ENCODE measurements at places on chromosomes 6 and 20.
A peak's percentile ranks its signal among the peaks of the same experiment; 100 is the strongest.

DNA sequence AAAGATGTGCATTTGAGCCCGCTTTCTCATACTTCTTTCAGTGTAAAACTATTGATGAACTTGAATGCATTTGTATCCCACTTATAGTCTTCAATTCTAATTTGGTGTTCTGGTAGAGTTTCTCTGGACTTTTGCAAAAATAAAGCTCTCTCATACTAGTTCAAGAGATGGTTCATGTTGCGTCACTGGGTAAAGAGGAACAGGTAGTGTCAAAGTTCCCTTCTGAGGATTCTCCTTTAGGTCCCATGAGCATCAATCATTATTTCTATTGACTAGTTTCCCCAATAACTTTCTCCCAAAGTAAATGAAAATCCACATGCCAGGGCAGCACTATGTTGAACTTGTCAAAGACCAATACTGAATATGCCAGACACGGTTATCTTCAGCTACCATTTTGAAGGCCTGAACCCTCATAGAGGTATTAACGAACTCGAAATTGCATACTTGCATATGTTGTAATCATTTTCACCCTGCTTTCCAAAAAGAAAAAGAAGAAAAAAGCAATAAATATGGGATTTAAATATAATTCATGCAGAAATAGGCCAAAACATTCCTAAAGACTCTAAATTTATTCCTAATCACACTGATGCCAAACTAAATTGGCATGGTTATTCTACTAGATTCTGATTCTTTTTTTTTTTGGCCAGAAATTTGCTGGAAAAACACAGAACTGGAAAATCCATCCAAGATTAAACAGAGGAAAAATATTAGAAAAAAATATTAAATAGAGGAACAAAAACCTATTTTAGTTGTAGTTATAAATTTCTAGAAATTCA is 84.5 kb downstream of the SGK1 start:
- DNase-seq = no peak

- no peak for DNase-seq
Observed at GRCh38 chr6:69294862-69295261, 501.9 kb downstream of the LMBRD1 start.

DNA sequence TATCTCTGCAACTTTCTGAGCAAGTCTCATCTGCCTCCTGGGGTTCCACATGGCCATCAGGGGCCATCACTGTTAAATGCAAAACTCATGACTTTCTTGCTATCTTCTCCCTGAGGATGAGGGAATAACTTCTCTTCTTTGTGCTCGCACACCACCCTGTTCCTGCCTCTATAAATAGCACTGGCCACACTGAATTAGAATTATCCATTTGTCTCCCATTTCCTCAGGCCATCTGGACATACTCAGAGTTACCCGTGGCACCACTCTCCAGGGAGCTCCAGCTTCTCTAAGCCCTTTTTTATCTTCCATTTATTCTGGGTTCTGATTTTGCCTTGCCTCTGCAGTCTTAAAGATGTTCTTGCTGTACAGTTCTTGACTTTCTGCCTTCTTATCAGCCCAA is 72.8 kb upstream of the ECI2 start:
- DNase-seq = no peak

- no peak for DNase-seq
Observed at GRCh38 chr6:135008072-135008940, 46.3 kb downstream of the HBS1L start.

- no peak for DNase-seq
Observed at GRCh38 chr6:53547166-53547810, 2.4 kb upstream of the GCLC start.

DNA sequence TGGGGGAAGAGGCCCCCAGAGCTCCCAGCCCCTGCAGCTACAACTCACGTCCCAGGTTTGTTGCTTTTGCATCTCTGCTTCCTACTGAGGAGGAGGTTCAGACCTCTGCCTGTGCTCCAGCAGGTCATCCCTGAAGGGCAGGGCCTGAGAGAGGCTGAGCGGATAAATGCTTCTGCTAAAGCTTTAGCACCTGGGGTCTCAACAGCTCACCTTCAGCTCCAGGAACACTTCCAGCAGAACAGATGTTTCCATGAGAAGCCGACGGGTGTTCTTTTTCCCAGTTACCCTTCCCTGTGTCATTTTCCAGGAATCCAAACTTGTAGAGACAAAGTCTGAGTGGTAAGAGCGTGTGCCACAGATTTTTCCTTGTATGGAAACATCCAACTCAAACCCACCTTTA is 208.8 kb downstream of the TBC1D7 start:
- DNase-seq = no peak

DNA sequence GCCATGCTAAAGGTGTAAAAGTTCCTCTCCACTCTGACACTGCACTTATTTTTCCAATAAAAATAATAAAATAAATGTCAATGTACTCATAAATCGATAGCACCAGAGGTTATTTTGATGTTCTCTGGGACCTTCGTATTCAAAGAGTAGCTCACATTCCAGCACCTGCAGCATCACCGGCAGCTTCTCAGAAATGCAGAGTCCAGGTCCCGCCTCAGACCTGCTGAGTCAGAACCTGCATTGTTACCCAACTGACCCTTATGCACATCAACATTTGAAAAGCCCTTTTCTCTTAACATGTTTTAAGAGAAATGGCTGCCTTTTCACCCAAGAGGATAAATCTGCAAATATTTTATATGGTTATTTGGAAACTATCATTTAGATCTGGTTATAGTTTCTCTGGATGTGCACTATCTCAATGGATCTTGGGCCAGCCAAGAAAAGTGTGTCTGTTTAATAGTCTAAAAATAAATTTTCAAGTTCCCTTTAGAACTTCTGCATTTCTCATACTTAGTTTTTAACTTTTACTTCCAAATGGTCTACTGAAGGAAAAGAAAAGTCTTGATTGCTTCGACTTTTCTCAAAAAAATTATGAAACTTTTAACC is 216.2 kb upstream of the PRDM1 start:
- no peak for DNase-seq

DNA sequence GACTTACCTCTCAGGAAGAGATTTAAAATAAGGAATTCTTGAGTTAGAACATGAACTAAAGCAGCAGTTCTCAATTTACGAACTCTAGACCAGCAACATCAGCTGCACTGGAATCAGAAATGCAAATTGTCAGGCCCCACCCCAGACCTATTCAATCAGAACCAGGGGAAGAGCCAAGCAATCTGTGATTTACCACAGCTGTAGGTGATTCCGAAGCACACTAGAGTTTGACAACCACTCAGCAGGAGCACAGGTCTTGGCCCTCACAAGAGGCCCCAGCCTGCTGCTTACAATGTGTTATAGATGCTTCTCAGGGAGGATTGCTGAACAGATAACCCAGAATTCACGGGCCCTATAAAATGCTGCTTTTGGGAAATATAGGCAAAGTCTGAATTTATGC is 279.2 kb downstream of the PTPRK start:
- no peak for DNase-seq

DNA sequence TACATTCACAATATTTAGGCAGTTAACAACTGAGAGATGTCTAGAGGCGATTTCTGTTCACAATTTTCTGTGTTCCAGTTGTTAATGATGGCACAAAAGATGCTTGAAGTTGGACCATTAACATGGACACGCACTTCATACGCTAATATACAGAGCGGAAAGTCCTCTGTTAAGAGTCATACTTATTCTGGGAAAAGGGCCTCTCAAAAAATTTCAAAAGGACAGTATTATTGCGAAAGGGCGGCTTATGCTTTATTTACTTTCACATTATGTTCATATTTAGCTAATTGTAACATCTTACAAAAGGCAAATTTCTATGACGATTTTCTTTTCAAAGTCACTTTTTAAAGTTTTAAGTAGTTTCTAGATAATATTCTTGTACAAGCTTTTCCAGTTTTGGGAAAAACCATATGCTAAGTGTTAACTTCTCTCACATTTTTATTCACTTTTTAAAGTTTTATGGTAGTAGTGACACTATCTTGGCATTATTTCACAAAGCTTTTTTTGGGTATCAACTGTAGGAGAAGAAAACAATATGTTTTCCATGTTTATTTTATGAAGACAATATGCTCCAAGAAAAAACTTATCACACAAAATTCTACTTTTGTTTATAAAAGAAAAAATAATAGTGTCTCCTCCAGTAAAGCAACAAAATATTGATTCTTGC is 62.3 kb downstream of the MAP7 start:
- DNase-seq = no peak

DNA sequence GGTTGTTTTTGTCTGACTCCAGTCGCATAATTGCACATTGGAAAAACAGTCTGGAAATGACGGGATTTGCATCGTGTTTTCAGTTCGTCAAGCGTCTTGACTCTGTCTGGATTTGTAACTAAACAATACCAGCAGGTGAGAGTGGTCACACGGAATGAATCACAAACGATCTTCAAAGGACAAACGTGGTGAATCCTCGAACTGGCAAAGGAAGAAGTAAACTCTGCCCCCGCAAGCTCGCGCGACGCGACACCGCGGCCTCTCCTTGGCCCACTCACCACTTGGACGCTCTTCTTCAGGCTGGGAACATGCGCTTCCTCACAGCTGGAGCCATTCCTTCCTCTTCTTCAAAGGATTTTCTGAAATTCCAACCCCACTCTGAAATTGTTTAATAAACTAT is 352.6 kb downstream of the THBS2 start:
- DNase-seq = no peak

- no peak for DNase-seq
Observed at GRCh38 chr6:5828296-5828695, 178.4 kb downstream of the NRN1 start.

- DNase-seq = no peak
Observed at GRCh38 chr6:125316621-125317020, 14.9 kb upstream of the HDDC2 start.

DNA sequence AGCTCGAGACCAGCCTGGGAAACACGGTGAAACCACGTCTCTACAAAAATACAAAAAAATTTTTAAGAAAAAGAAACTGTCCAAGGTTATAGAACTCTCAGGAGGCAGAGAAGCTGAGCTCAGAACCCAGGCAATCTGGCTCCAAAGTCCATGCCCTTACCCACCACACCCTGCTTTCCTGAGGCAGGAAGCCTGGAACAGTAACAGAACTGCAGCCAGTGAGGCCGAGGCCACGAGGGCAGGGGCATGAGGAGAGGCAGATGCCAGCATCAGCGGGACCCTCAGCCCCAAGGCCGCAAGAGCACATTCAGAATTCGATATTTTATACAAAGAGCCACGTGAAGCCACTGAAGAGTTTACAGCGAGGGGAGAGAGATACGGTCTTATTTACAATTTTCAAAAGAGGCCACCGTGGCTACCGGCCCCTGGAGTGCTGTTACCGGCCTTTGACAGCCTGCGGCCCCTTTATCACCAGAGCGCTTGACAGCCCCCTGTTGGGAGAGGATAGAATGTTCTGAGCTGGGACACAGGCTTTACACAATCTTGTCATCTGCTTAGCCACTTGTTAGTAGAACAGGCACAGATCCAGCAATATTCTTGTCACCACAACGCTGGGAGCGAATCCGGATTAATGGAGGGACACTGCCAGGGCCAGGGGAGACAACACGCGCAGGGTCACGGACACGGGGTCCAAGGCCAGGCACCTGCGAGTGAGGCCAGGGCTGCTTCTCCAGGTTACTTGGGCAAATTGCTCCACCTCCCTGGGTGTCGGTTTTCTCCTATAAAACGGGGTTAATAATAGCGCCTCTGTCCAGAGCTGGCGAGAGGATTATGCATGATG is 5.6 kb downstream of the SPATA2 start:
- no peak for DNase-seq

- peak; percentile 70 for DNase-seq
Observed at GRCh38 chr6:14734416-14735340, 511.2 kb upstream of the JARID2 start.

GRCh38 chr6:139801571-139802321 is 427.3 kb upstream of the CITED2 start:
- DNase-seq = no peak

GRCh38 chr6:45837541-45838200 is 178.0 kb downstream of the CLIC5 start:
- no peak for DNase-seq

DNA sequence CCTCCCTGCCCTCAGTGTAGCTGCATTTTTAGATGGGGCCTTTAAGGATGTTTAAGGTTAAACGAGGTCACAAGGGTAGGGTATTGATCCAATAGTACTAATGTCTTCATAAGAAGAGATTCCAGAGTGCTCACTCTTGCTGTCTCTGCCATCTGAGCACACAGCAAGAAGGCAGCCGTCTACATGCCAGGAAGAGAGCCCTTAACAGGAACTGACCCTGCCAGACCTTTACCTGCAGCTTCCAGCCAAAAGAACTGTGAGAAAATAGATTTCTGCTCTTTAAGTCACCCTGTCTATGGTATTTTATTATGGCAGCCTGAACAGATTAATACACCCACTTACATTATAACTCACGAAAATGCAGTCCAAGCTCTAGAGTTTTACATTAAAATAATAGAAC is 685.3 kb upstream of the MARCKS start:
- no peak for DNase-seq

DNA sequence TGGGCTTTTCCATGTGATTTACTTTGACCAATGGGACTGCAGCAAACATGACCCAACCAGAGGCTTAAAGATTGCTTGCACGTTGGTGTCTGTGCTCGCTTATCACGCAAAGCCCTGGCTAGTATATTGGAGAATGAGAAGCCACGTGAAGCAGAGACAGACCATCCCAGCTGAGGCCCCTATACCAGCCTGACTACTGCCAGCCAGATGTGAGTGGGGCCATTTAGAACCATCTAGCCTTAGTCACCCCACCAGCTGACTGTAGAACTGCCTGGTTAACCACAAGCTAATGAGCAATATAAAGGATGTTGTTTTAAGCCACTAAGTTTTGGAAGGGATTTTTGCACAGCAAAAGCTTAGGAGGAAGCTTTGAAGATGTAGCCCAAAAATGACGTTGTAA is 74.5 kb downstream of the MACROD2 start:
- DNase-seq = no peak

- no peak for DNase-seq
Observed at GRCh38 chr6:88992741-88993552, 29.5 kb upstream of the RNGTT start.

- no peak for DNase-seq
Observed at GRCh38 chr20:48901326-48901725, 20.2 kb upstream of the ARFGEF2 start.

Measured in CD4-positive, alpha-beta T cell treated with Interferon alpha-2 for 1 hour (primary cell).